ENCODE measurements at places on chromosomes 3 and 15. TPM values are rescaled to one million over a fixed set of nuclear protein-coding genes. Genes with fewer than 3 reads are reported as not detected.

- DNase-seq = no peak
Measured at GRCh38 chr15:33866101-33866737, 102.1 kb upstream of the CHRM5 start.

DNA sequence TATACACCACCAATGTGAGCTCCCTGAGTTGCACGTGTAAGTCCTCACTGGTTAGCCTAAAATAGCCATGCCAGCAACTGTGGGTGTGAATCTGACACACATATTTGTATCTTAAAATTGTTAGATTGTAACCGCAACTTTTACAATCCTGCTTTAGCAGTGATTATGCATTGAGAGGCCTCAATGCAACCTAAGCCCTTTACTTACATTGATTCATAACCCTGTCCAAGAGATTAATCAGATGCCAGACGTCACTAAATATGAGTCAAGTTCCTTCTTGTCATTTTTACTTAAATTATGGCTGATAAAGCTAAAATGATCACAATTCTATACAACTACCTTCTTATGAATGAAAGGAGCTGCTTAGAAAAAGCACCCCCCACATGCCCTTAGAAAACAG, 46.9 kb downstream of the IL17RD start:
- DNase-seq = no peak

DNA sequence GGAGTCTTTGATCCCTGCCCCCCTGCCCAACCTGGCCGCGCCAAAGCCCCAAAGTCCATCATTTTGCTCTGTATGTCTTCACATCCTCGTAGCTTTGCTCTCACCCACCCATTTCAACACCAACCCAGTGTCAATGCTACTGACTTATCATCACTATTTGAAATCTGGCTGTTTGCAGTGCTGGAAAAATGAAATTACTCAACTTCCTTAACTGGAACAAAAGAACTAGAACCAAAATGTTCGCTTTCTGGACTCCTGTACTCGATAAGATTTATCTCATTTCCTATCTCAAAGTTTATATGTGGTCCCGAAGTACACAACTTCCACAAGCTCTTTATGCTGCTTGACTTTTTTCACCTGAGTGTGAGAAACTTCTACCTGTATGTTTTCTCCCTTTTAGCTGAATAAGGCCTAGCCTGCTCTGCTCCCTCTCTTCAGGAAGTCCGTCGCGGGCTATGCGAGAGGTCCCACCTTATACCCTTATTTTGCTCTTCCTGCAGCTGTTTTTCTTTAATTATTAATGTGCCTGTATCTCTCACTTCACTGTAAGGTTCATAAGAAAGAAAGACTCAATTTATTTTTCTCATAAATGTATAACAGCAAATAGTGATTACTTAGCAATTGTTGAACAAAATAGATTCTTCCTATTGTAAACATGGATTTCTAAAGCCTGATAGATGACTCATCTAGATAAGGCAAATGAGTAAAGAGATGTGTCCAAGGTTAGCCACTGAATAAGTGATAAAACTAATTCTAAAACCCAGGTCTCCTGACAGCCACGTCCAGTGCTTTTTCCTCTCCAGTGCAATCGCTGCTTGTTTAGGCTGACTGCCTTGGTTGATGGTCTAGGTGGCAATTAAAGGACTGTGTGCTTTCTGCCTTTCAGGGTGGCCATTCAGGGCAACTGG, 464.1 kb upstream of the TPRG1 start:
- no peak for DNase-seq

GRCh38 chr3:42096796-42097565, 5.8 kb downstream of the TRAK1 start:
- no peak for DNase-seq

DNA sequence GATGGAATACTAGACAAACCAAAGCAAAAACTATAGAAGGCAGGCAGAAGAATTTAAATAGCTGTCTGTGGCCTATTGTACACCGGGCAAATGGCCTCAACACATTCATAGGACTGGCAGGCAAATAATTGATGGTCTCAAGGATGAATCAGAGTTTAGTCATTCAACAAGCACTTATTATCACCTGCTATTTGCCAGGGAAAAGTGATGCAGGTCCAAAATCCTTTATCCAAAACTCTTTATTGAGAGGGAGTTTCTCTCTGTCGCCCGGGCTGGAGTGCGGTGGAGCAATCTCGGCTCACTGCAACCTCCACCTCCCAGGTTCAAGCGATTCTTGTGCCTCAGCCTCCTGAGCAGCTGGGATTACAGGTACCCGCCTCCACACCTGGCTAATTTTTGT, 2.3 kb downstream of the EIF2AK4 start:
- no peak for DNase-seq

- DNase-seq = no peak
Measured at GRCh38 chr3:172260381-172260780, 187.9 kb downstream of the GHSR start.

DNA sequence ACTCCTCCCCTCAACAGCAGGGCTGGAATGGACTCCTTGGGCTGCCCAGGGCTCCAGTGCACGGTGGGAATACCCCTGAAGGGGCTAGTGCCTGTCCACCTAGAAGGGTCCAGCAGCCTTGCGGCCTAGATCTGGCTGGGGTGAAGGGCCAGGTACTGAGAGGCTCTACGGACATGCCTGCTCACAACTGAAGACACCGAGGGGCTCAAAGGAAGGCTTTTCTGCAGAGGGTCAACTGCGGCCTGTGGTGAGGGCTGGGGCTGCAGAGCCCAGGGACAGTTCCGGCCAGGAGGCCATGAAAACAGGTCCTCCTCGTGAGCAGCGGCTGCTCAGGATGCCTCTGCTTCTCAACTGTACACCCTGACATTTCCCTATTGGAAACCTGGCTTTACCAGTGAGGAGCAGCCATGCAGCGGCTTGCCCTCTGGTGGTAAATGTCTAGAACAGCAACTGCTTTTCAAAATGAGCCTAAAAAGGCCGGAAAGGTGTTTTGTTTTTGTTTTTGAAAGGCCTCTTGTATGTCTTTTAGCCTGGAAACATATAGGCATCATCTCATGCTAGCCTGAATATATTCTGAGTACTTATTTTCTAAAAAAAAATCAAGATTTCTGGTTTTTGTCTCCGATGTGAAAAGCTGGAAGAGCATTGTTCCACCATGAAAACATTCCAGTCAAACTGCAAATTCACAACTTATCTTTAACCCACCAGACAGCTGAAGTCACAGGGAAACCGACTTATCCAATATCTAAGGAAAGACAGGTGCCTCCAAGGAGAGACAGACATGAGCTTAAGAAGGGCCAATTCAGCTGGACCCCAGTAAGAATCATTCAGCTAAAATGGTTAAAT, 163.4 kb downstream of the KLF13 start:
- DNase-seq = peak; percentile 81

- peak; percentile 83 for DNase-seq
Measured at GRCh38 chr3:39101022-39101689, 6.3 kb downstream of the GORASP1 start.

DNA sequence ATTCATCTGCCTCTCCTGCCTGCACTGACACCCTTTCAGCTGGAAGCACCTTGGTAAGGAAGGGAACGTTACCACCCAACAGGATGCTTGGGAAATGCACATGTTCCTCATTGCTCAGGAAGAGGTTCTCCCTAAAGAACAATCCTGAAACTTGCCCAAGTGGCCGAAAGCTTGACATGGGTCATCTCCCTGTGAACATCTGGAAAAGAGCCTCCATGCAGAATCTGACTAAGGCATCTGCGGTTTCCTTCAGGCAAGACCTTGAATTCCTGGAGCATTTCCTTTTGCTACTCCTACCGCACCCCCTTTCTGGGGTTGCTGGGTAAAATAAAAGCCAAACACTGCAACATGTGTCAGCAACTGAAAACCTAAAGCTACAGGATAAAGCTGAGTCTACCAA, 68.7 kb upstream of the SNRK start:
- no peak for DNase-seq

DNA sequence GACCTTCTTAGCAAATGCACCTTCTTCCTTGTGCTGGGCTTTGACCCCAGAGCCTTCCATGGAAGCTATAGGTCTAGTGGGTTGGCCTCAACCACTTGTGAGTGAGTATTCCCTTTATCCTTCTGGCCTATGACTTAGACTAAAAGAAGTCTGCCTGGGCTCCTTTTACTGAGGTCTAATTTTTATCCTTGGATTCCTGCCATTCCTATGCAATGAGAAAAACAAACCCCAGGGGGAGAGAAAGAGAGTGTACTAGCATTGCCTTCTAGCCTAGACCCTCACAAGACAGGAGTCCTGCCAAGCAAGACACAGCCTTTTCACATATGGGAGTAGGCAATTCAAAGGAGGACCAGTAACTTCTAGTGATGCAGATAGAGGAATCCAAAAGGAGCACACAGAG, 155.4 kb downstream of the PPM1L start:
- no peak for DNase-seq

DNA sequence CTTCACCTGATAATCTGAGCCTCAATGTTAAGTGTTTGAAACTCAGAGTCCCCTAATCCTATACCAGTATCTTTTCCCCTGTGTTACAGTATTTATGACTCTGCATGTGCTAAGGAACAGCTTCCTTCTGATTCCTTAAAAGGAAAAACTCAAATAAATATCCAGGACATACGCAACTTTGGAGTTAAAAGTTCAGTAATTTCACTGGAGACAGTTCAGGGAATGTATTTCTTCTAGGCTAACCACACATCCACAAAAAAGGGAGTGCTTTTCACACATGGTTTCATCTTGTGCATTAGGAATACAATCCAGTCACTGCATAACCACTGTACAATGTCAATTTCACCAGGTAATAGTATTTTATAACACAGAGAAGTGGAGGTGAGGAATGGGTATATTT, 31.0 kb downstream of the PGBD4 start:
- DNase-seq = no peak

DNA sequence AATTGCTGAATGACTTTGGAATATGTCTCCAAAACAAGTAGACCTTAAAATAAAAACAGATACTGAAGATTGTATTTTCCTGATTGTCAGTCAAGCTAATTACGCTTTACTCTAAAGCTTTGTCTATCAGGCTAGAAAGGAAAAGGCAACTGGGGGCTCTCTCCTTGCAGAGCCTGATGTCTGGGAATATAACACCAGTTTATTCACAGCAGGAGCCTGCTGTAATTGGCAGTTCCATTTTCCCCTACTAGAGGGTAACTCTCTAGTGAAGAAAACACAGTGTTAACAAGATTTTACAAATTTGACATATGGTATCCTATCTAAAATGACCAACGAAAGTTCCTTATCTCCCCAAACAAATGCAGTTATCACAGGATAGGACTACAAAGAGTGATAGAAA, 158.8 kb downstream of the PDZRN3 start:
- no peak for DNase-seq

Gene SPSB4
- 0.07 TPM for total RNA-seq

Gene SUSD5
- not detected for total RNA-seq

Gene AADACL2
- not detected for total RNA-seq

Gene SLC2A2
- not detected for total RNA-seq

Gene HRH1
- total RNA-seq = 0.52 TPM

Gene PRSS50
- not detected for total RNA-seq

Gene ADGRG7
- not detected for total RNA-seq

Gene COL6A5
- not detected for total RNA-seq

All from activated CD4-positive, alpha-beta T cell treated with anti-CD3 and anti-CD28 coated beads, Interleukin-2, amount 10 ng/mL, durations not matched to agents 24 days and 14 days (primary cell).